ENCODE measurements at places on chromosomes 12 and 14.

GRCh38 chr14:32494609-32495434 is 165.7 kb downstream of the AKAP6 start:
- DNase-seq, result no peak

DNA sequence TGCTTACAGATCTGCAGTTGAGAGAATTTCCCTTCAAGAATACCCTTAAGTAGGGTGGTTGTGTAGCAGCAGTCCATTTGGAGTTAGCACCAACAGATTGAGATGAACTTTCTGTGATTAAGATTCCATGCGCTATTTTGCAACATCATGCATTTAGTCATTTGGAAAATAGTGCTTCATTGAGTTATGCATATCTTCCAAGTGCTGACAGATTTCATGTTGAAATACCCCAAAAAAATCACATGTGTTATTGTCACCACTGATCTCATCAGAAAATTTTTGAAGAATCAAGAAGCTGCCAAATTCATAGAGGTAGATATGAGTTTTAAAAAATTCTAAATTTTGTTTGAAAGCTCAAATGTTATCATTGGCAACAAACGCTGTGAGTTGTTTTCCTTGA is 35.5 kb upstream of the OSBPL8 start:
- no peak for DNase-seq

DNA sequence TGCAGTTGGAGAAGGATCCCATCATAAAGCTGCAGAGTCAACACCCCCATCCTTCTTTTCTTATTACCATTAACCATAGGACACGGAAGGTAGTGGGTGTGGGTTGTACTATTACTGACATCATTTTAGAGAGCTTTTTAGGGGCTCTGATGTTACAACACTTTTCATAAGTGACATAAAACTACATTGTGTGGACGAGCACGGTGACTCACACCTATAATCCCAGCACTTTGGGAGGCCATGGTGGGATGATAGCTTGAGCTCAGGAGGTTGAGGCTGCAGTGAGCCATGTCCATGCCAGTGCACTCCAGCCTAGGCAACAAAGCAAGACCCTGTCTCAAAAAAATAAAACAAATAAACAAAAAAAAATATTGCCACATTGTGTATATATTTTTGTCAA is 167.1 kb downstream of the DUSP6 start:
- no peak for DNase-seq

- peak; percentile 82 for DNase-seq
Observed at GRCh38 chr14:85416771-85417170, 113.2 kb upstream of the FLRT2 start.

GRCh38 chr14:99774556-99775307 is 18.5 kb upstream of the EML1 start:
- no peak for DNase-seq

DNA sequence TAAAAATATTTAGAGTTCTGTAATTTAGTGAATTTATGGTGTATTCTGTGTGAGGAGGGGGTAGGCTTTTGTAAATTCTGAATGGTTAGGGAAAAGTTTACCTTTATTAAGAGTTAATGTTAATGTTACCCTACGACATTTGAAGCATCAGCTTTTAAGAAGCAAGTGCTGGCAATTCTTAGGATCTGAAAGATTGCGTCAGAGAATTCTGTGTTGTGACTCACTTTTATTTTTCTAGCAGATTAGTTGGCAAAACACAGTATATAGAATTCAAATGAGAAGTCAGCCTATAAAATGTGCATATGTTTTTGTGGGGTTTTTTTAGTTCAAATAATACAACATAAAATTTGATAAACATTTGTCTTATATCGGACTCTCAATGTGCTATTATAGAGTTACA is 97.6 kb downstream of the RAD52 start:
- DNase-seq, result no peak

- no peak for DNase-seq
Observed at GRCh38 chr14:104106471-104106991, 21.0 kb downstream of the ASPG start.

DNA sequence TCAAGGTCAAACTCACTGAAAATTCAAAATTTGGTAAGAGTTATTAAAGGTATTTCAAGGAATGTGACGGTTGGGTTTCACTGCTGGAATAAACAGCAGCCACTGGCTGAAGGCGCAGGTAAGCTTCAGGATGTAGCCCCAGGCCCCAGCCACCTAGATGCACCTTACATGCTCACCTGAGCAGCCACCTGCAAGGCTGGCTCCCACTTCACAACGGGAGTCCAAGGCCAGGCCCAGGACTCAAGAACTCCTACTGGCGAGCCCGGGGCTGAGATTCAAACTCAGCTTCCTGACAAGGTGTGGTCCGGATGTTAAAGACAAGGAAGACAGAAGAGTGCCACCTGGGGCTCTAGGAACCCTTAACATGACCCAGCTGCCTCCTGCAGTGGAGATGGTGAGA is 78.4 kb downstream of the ITPK1 start:
- no peak for DNase-seq

- peak; percentile 61 for DNase-seq
Observed at GRCh38 chr12:46491548-46491947, 119.0 kb upstream of the SLC38A2 start.

DNA sequence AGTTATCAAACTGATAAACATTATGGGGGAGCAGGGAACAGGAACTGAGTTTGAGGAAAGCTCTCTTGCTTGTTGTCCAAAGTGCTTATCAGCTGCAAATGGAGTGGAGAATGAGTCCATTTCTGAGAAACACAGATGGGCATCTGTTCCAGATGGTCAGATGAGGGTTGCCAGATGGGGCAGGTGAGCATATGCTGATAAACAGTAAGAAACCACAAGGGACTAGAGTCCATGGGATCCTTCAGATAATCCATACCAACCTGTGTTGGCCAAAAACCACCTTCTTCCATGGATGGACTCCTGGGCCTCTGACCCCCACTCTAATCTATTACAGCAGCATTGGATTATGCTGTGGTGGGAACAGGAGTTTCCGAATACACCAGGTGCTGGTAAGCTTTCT is 38.3 kb downstream of the GNS start:
- DNase-seq, result no peak

Data from kidney capillary endothelial cell (primary cell).